ENCODE measurements at places on chromosomes 2 and 18. TPM values are rescaled to one million over a fixed set of nuclear protein-coding genes. Genes with fewer than 3 reads are reported as not detected.

HOXD10 gene
- total RNA-seq = not detected

LIMS3 gene
- total RNA-seq = 1.6 TPM

DTNA gene
- 19.1 TPM for total RNA-seq

EVA1A gene
- total RNA-seq = 5.8 TPM

MYL12B gene
- 398 TPM for total RNA-seq

UGT1A8 gene
- total RNA-seq = not detected

GRB14 gene
- total RNA-seq = 0.17 TPM

PRSS56 gene
- not detected for total RNA-seq

CHRND gene
- not detected for total RNA-seq

CCDC148 gene
- 0.63 TPM for total RNA-seq

AQP4 gene
- total RNA-seq = not detected

Data from bronchial smooth muscle cell (primary cell).